ENCODE measurements at places on chromosomes 2 and 18.

DNA sequence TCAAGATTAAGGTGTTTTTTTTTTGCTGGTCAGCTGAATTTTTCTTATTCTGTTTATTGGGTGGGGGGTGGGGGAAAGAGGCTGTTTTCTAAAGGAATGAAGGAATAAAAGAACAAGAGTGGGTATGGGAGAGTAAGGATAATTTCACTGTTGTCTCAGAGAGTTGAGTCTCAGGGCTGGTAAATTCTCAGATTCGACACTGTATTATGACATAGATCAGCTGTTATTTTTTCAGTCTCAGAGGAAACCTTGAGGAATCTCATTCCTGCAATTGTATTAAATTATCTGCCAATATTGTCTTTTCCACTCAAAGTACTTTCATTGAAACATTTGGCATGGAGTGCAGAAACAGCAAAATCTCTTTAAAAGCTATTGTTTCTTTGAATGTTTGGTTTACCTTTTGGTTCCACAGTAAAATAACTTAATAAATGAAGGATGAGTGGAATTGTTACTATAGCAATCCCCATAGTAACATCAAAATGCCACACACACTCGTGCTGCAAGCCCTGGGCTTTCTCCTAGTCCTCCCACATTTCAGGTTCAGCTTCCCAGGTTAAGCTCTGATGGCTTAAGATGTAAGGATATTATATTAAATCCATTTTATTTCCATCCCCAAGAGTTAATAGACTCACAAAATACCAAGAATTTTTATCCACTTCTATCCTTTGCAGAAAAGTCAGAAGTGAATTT, 478.7 kb upstream of the TCF4 start:
- no peak for DNase-seq

GRCh38 chr2:204184226-204184625, 247.7 kb downstream of the ICOS start:
- no peak for DNase-seq

GRCh38 chr18:40687399-40687798, 1267.6 kb upstream of the PIK3C3 start:
- no peak for DNase-seq

DNA sequence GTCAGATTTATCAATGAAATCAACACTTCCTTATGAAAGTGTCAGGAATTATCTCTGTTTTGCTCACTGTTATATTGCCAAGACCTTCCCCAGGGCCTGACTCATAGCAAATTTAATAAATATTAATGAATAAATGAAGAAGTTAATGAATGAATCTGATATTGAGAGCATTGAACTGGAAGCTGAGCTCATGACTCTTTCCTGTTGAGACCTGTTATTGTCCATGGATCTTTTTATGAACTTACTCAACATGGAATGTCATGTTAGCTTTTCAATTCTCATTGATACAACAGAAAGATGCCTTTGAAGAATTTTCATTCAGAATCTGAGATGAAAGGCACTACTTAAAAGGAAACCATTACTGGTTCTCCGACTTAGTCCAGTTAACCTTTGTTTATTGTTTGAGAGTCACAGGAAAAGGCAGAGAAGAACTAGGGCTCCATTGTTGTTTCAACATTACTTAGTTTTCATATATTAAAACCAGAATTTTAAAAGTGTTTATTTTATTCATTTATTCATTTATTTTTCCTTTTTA, 90.4 kb upstream of the UNC80 start:
- no peak for DNase-seq

GRCh38 chr2:178943745-178944144, 106.2 kb downstream of the CCDC141 start:
- no peak for DNase-seq

GRCh38 chr2:182452456-182452990, 25.7 kb upstream of the PDE1A start:
- DNase-seq = no peak

DNA sequence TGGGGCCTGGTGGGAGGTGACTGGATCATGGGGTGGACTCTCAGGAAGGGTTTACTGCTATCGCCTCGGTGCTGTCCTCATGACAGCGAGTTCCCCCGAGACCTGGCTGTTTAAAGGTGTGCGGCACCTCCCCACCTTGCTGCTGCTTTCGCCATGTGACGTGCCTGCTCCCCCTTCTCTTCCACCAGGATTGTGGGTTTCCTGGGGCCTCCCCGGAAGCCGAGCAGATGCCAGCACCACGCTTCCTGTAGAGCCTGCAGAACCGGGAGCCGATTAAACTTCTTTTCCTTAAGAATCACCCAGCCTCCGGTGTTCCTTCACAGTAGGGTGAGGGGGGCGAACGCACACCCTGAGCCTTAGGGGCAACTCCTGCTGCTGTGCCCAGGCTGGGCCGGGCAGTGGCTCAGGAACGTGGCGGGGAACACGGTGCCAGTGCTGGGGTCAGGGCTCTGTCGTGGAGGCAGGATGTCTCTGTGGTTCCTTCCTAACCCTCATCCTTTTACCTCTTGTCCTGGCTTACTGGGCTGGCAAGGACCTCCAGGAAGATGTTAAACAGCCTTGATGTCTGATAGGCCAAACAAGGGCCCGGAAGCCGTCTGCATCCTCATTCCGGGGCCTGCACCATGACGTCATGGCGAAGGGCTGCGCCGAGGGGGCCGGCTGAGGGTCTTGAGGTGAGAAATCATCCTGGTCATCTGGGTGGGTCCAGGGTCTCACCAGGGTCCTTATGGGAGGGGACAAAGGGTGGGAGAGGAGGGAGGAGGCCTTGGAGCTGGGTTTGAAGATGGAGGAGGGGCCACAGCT, 12.7 kb downstream of the NEU4 start:
- no peak for DNase-seq

All from NCI-H748 treated with DMSO at 0.1 percent for 48 hours (cell line).